ENCODE measurements at places on chromosomes 7 and 10. TPM values are rescaled to one million over a fixed set of nuclear protein-coding genes. Genes with fewer than 3 reads are reported as not detected.
A peak's percentile ranks its signal among the peaks of the same experiment; 100 is the strongest.

GRCh38 chr10:61852261-61852660, 49.2 kb upstream of the ARID5B start:
- no peaks in the 10 kb centered on the region for H3K36me3 ChIP-seq
- H3K27me3 ChIP-seq = no peaks in the 10 kb centered on the region
- H3K4me1 ChIP-seq = peaks cover 20% of the 10 kb centered on the region

The NUB1 gene
- 47.7 TPM for total RNA-seq

DNA sequence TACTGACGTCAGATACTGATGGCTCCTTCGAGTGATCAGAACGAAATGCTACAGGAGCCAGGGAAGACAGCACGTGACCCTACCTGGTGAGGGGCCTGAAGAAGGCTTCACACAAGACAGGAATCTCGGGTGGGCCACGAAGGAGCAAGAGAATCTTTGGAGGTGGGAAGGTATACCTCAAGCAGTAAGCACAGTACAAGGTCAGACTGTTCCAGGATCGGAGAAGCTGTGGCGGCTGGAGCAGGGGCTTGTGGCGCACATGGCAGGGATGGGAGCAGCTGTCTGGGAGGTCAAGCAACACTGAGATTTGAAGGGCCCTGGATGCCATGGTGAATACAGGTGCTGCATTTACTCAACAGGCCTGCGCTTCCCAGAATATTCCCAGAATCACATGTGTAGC, 45.4 kb downstream of the C10orf143 start:
- no peak overlapping the region for H3K4me3 ChIP-seq
- no peaks in the 10 kb centered on the region for H3K4me1 ChIP-seq
- no peaks in the 10 kb centered on the region for H3K27me3 ChIP-seq

The AKR1C8 gene
- total RNA-seq = not detected

- peaks cover 11% of the 10 kb centered on the region for H3K4me1 ChIP-seq
- no peak overlapping the region for H3K4me3 ChIP-seq
- DNase-seq = no peak
- no peaks in the 10 kb centered on the region for H3K27me3 ChIP-seq
Observed at GRCh38 chr7:139714163-139714901, 63.5 kb downstream of the HIPK2 start.

DNA sequence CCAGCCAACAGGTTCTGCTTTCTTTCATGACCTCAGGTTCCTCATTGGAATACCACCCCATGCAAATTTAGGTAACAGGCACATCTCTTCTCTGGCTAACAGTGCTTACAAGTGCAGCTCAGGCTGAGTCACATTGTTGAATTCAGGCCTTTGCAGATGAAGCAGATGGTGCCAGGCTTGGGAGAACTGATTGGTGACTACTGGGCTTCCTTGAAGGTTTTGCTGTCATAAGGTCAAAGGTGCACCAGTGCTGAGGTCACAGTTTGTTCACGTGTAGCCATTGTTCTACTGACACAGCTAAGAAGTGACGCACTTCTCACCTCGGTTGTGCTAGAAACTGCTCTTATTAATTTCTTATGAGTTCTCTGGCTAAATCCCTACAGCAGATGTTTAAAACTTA, 128.6 kb upstream of the BMPER start:
- no peak for DNase-seq
- no peak overlapping the region for H3K27ac ChIP-seq
- no peak overlapping the region for H3K4me3 ChIP-seq
- no peaks in the 10 kb centered on the region for H3K27me3 ChIP-seq
- H3K4me1 ChIP-seq = peaks cover 17% of the 10 kb centered on the region
- peaks cover under 1% of the 10 kb centered on the region for H3K36me3 ChIP-seq

- no peaks in the 10 kb centered on the region for H3K36me3 ChIP-seq
- DNase-seq = no peak
- H3K4me3 ChIP-seq = no peak overlapping the region
- peaks cover 7% of the 10 kb centered on the region for H3K27me3 ChIP-seq
- no peak overlapping the region for H3K27ac ChIP-seq
Observed at GRCh38 chr7:21526448-21526847, 16.4 kb upstream of the DNAH11 start.

GRCh38 chr10:3516234-3516922, 268.6 kb downstream of the KLF6 start:
- H3K4me3 ChIP-seq = no peak overlapping the region
- no peak for DNase-seq
- H3K4me1 ChIP-seq = peaks cover 2% of the 10 kb centered on the region
- no peak overlapping the region for H3K27ac ChIP-seq
- H3K27me3 ChIP-seq = no peaks in the 10 kb centered on the region

GRCh38 chr10:72044417-72045041, 43.8 kb downstream of the SPOCK2 start:
- H3K4me1 ChIP-seq = peaks cover 51% of the 10 kb centered on the region
- peak overlapping the region; percentile 86 for H3K27ac ChIP-seq
- H3K36me3 ChIP-seq = no peaks in the 10 kb centered on the region
- DNase-seq = no peak
- no peak overlapping the region for H3K4me3 ChIP-seq

DNA sequence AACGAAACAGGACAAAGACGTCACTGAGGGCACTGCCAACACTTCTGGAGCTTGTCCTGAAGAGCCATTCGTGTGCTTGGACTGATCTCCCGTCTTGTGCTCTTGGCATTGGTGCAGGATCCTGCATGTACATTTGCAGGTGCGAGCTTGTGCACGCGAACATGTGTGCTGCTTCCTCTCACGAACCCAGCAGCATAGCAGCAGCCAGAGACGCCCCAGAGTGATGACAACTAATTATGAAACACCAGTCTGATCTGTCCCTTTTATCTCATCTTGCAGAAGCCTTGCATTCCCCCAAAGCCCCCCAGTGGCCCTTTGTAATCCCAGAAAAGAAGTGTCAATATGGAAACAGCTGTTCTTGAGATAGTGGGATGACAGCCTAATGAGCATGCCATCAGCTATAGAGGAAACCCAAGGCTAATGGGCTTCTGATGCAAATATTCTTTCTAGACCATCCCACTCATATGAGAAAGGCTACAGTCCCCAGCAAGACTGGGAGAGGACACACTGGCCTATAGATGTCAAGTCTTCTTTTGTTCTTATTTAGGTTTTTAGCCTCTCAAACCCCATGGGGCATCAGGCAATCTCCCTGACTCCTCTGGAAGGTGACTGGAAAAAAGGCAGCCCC, 310.6 kb downstream of the FRMD4A start:
- no peak for DNase-seq
- peaks cover 3% of the 10 kb centered on the region for H3K36me3 ChIP-seq
- no peak overlapping the region for H3K4me3 ChIP-seq
- H3K4me1 ChIP-seq = peaks cover 53% of the 10 kb centered on the region
- H3K27ac ChIP-seq = no peak overlapping the region

GRCh38 chr10:47056247-47056510, 145.0 kb downstream of the PTPN20 start:
- peaks cover 34% of the 10 kb centered on the region for H3K27me3 ChIP-seq
- H3K27ac ChIP-seq = no peak overlapping the region
- no peak for DNase-seq
- H3K4me3 ChIP-seq = no peak overlapping the region

DNA sequence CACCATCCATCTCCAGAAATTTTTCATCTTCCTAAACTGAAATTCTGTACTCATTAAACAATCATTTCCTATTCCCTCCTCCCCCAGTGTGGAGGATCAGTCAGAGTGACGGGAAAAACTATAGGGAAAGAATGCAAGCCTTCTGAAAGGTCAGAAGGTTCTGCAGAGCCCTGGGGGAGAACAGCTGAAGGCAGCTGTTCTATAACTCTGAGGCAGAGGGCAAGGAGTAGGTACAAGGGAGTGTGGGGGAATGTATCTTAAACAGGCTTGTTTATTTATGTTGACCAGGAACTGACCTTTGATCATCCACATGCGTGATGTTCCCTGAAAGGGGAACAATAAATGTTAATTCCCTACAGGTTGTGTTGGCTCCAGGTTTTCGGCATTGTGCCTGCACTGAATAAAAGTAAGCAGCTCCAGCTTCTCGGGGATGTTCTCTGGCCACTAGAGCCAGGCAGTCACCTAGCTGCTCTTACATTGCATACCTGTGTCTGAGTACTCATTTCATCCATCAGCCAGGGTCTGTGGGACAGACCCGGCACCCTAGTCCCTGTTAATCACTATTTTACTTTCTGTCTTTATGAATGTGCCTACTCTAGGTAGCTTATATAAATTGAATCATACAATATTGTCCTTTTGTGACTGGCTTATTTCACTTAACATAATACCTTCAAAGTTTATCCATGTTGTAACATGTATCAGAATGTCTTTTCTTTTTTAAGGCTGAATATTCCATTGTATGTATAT, 5.8 kb downstream of the IFIT1 start:
- no peak overlapping the region for H3K27ac ChIP-seq
- DNase-seq = no peak
- H3K4me1 ChIP-seq = peaks cover 18% of the 10 kb centered on the region
- H3K4me3 ChIP-seq = no peak overlapping the region
- H3K27me3 ChIP-seq = no peaks in the 10 kb centered on the region
- H3K36me3 ChIP-seq = peaks cover 65% of the 10 kb centered on the region

The NME8 gene
- 0.86 TPM for total RNA-seq

The NCAPG2 gene
- total RNA-seq = 21.2 TPM

DNA sequence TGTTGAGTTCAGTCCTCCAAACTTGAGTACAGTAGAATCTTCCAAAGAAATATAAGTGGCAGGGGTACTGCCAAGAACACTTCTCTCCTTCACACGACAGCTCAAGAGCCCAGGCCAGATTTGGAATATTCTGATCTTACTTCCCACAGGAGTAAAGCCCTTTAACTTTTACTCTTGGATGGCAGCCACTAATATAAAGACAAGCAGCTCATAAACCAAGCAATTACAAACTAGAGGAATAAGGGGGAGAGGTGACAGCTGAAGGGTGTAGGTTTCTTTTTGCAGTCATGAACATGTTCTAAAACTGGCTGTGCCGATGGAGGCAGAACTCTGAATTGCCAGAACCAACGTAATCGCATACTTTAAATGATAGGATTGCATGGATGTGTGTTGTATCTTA, 74.8 kb downstream of the SVIL start:
- DNase-seq = no peak
- H3K27ac ChIP-seq = peak overlapping the region; percentile 7
- H3K4me1 ChIP-seq = peaks cover 13% of the 10 kb centered on the region
- peaks cover 24% of the 10 kb centered on the region for H3K36me3 ChIP-seq

- no peak for DNase-seq
- H3K27ac ChIP-seq = peak overlapping the region; percentile 62
- no peak overlapping the region for H3K4me3 ChIP-seq
- no peaks in the 10 kb centered on the region for H3K27me3 ChIP-seq
- H3K4me1 ChIP-seq = peaks cover 19% of the 10 kb centered on the region
Observed at GRCh38 chr7:152054367-152055230, 29.1 kb downstream of the GALNT11 start.

The HOXA1 gene
- total RNA-seq = 13.7 TPM

The GHRHR gene
- total RNA-seq = not detected

GRCh38 chr7:18354108-18355085, 141.2 kb upstream of the HDAC9 start:
- H3K4me1 ChIP-seq = peaks cover 52% of the 10 kb centered on the region
- H3K36me3 ChIP-seq = no peaks in the 10 kb centered on the region
- no peaks in the 10 kb centered on the region for H3K27me3 ChIP-seq
- peak overlapping the region; percentile 70 for H3K27ac ChIP-seq

GRCh38 chr10:5550621-5551530, 26.1 kb downstream of the CALML3 start:
- H3K4me3 ChIP-seq = no peak overlapping the region
- no peak for DNase-seq
- peak overlapping the region; percentile 85 for H3K27ac ChIP-seq
- no peaks in the 10 kb centered on the region for H3K27me3 ChIP-seq

The DPYSL4 gene
- total RNA-seq = 14.4 TPM

DNA sequence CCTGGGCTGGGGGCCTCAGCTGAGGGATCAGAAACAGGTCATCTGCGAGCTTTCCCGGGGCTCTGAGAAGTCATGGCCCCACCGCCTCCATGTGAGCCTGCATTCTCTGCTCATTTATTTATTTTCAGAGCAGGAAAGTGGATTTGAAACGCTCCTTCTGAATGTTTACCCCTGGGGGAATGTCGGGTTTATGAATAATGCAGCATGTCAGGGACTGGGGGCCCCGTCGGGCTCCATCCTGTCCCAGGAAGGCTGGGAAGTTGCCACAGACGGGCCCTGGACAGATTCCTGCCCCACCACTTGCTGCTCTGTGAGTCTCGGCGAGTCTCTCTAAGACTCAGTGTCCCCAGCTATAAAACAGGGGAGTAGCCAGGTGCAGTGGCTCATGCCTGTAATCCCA, 11.9 kb upstream of the GTF2IRD1 start:
- DNase-seq = no peak
- peak overlapping the region; percentile 94 for H3K27ac ChIP-seq
- no peaks in the 10 kb centered on the region for H3K27me3 ChIP-seq
- H3K4me3 ChIP-seq = no peak overlapping the region

DNA sequence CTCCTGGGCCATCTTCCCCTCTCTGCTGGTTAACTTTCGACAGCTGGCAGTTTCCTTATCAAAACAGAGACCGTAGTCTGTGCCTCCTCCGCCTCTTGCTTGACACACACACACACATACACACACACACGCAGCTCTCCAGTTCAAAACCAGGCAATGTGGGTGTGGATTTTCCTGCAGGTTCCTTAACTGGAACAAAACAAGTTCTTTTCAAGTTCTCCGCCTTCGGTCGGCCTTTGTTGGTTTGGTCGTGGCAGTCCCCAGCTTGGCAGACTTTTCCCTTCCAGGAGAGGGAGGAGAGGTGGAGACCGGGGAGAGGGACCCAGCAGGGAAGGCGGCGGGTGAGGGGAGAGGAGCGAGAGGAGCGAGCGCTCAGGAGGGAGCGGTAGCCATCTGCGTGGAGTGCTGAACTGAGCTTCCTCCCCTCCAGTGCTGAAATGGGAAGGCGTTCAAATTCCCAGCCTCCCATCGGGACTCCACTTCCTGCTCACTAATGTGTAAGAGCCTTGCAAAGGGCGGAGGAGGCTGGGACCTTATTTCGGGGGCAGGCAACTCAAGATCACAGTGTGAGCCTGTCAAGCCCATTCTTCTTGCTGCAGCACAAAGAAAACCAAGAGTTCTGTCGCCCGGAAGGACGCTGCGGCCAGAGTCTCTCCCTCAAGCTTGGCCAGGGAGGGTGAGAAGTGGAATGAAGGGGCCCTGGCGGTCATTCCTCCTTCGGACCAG, 120.6 kb downstream of the PRPF18 start:
- H3K4me3 ChIP-seq = peak overlapping the region; percentile 75
- H3K27ac ChIP-seq = peak overlapping the region; percentile 95
- no peaks in the 10 kb centered on the region for H3K27me3 ChIP-seq
- peaks cover 77% of the 10 kb centered on the region for H3K4me1 ChIP-seq
- peak; percentile 72 for DNase-seq
- no peaks in the 10 kb centered on the region for H3K36me3 ChIP-seq

The OIT3 gene
- 0.72 TPM for total RNA-seq

DNA sequence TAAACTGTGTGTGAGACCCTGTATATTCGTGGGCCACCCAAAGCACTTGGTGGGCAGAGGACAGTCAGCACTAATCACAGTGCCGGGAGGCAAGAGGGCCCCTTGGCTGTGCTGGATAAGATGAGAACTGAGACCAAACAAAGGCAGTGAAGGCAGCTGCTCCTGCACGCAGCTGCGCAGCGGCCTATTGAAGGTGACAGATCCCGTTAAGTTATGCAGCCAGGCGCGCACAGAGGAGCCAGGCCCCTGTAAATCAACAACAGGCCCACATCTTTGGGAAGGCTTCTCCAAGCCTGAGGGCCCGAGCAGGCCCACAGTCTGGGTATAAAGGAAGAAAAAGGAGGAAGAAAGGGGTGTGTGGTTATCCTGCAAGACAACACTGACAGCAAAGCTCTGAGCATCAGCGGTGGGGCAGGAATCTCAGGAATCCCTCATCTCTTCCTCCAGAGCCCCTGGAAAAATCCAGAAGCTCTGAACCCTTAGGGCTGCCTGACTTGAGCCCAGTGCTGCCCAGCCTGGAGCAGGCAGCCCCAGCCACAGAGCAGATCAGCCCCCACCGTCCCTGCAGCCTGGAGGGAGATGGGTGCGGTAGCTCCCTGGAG, 154.2 kb downstream of the ARHGAP12 start:
- H3K36me3 ChIP-seq = peaks cover 2% of the 10 kb centered on the region
- H3K4me1 ChIP-seq = peaks cover 19% of the 10 kb centered on the region
- no peak overlapping the region for H3K4me3 ChIP-seq
- DNase-seq = no peak
- no peaks in the 10 kb centered on the region for H3K27me3 ChIP-seq

The SPDYE9 gene
- total RNA-seq = 0.18 TPM

The HUS1 gene
- total RNA-seq = 36.0 TPM

Data from mesothelial cell of epicardium (in vitro differentiated cells).